ENCODE measurements at places on chromosomes 3 and 15.

DNA sequence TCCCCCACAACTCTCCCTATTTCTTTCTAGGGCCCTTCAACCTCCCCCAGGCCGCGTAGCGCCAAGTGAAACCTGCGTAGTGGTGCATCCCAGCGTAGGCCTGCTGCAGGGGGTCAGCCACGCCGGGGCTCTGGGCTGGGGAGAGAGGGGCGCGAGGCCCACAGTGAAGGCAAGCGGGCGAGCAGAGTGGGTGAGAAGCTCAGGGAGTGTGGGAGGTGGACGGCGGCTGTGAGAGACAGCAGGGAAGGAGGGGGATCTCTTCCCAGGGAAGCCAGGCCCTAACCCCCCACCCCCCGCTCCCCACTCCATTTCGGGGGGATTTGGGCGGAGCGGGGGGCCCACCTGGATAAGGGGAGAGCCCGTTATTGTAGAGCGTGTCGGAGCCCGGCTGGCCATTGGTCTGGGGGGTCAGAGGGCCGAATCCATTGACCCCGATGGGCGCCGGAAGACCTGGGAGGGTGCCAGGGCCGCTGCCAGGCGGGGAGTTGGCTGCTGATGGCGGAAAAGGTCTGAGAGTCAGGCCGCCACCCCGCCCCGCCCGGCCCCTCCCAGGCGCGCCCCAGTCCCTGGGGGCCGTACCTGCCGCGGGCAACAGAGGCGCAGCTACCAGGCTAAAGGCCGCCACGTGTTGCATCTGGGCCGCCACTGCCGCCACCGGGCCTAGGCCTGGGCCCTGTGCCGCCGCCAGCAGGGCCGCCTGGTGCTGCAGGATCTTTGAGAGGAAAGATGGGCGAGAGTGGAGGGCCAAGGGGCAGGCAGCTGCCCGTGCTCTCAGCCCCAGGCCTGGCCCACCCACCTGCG is 16.6 kb upstream of the PARP6 start:
- no peak for DNase-seq

DNA sequence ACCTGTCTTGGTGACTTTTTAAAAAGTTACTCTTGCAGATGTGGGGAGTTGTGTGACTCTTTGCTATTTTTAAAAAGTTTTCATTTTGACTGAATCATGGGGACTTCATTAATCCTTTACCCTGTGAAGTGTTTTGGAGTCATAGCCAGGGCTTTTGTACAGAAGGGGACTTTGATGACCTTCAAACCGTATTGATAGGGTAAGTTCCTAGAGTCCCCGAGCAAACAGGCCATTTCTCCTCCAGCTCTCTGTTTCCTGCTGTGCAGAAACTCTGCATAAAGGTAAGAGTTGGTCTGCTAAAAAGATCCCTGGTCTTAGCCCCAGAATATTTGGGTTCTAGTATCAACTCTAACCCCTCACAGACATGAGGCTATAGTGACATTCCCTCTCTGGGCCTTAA is 170.8 kb upstream of the BCL6 start:
- DNase-seq, result no peak

GRCh38 chr3:15794842-15795650 is 2.7 kb downstream of the ANKRD28 start:
- no peak for DNase-seq

GRCh38 chr3:8988791-8989558 is 25.7 kb upstream of the RAD18 start:
- no peak for DNase-seq

GRCh38 chr3:114642951-114643741 is 349.3 kb downstream of the TIGIT start:
- DNase-seq, result no peak

- DNase-seq, result no peak
Measured at GRCh38 chr15:50341616-50342136, 13.3 kb downstream of the GABPB1 start.

DNA sequence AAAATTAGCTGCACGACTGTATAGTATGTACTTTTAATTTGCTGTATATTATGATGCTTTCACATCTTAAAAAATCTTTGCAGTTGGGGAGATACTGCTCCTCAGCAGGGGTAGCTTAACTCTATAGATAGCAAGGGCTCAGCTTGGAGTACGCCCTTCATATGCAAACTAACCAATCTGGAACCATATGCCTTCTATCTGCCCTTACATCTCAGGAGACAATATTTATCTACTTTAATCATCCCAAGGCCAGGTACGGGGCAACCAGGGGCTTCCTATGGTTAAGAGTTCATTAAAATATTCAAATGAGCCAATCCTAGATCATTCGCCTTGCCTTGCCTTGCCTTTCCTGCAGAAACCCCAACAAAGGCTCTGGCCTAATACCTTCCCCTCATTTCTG is 204.1 kb upstream of the ZBTB20 start:
- no peak for DNase-seq

- DNase-seq, result no peak
Measured at GRCh38 chr15:78040653-78041244, 36.8 kb downstream of the TBC1D2B start.

DNA sequence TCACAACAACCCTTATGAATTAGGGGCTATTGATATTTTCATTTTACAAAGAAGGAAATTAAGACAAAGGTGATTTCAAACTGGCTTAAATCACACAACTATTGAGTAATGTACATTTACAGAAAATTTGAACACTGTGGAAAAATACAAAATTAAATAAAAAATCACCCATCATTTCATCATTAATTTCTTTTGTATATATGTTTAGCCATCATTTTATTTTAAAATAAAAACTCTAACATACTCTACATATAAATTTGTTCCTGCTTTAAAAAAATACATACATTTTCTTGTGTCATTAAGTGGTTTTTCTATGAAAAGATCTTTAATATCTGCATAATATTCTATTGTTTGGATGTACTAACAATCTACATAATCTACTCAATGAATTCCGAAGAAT is 20.2 kb downstream of the CLDN11 start:
- DNase-seq, result no peak

- no peak for DNase-seq
Measured at GRCh38 chr3:159150180-159150579, 348.3 kb downstream of the MFSD1 start.

DNA sequence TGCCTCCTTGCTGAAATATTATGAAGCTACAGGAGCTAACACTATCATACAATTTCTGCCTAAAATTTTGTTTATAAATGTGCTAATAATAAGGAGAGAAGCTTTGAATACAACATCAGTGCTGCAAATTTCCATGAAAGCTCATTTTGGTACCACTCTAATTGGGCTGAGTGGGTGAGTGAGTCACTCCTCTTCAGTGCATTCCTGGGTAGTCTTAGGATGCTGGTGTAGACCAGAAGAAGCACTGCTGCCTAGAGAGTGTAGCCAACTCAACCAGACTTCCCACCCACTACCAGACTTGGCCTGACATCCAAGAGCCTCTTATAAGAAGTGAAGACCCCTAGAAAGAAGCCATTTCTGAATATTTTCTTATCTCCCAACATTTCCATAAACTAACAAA is 32.5 kb upstream of the CCDC54 start:
- no peak for DNase-seq

DNA sequence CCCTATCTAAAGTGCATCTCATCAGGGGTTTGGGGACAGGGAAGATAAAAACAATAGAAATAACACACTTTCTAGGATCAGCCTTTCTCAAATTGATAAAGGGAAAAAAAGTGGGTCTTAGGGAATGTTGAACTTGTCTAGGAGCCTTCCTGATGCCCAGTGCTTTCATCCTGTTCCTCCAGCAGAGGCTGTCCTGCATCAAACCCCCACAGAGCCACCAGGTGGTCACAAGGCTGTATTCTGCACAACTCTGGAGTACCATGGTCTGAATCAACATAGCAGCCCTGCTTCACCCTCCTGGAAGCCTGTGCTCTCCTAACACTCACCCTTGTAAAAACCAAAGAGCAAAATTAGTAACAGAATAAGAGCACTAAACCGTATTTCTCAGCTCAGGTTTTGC is 118.5 kb upstream of the SLC25A36 start:
- DNase-seq, result no peak

DNA sequence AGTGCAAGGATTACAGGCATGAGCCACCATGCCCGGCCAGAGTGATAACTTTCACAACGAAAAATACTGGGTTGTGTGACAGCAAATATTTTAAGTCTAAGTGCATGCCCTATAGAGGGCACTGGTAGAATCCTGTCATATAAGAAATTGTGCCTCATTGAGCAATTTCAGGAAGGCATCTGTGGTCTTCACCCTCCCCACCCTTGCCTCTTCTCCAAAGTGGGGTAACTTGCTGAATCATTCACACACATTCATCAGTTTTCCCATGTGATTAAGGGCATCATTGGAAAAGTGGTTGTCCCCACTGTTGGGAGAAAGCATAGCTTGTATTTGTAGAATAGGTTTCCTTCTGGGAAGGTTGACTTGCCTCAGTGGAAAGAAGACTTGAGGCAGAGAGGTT is 9.2 kb downstream of the MITF start:
- no peak for DNase-seq

DNA sequence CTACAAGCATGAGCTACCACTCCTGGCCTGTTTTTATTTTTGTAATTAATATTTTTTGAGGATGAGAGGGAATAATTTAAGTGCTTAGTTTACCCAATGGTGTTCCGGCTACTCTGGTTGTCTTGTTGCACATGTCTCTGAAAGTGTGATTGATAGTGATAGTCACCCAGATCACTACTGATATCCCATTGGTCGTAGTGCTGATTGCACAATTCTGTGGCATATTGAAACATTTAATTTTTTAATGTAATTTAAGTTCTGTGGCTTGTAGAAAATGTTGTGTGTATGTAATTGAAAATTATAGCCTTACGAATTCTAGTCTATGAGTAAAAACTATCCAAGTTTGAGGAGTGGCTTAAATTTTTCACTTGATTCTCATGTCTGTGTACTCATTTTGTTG is 11.9 kb downstream of the ARIH2 start:
- DNase-seq, result no peak

GRCh38 chr3:12832350-12833221 is 8.8 kb downstream of the RPL32 start:
- DNase-seq, result no peak

DNA sequence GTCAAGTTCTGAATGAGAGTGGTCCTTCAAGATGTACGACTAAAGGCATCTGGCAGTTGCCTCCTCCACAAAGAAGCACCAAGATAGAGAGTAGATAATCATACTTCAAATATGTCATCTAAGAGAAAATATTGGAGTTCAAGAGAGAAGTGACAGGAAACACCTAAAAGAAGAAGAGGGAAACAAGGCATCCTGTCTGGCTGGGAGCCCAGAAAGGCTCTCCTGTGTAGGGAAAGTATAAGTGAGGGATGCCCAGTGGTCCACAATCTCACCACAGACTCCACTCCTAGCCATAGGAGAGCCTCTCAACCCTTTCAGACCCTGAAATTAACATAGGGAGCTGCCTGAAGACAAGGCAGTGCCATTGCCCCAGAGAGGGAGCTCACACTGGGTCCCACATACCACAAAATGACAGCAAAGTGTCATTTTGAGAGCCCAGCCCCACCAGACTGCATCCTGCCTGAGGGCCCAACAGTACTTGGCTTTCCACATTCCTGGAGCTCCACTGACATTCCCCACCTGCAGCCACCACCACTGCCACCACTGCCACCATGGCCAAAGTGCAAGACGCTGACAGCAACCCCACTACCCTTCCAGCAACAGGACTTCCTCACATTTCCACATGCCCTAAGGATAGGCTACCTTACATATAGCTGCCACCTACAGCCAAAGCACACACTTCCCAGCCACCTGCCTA is 210.6 kb downstream of the ATP8B4 start:
- no peak for DNase-seq

DNA sequence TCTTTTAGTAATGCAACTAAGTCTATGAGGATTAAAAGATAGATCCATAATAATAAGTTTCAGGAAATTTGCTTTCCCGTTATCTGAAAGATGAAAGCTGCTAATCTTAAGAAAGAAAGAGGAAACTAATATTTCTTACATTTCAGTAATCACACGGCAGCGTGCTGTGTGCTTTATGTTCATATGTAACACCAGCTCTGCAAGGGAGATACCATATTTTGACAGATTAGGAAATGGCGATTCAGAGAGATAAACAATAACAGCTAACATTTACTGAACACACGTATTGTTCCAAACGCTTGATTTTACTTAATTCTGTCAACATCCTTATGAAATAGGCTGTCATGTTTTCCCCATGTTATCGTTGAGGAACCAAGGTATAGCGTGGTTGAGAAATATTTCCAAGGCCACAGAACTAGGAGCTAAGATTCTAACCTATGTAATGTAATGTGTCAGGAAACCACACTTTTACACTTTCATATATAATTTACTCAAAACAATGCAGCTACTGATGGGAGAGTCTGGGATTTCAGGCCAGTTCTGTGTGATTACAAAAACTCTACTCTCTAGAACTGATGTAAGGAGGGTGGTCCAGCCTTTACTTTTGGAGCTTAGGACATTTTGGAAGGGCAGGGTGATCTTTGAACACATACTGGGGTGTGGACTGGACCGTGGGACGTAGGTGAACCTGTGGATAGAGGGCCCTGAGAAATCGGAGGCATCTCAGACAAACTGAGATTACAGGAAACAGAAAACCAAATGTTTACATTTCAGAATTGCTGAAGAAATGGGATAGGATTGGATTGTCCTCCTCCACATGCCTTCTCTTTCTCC is 100.6 kb downstream of the IL1RAP start:
- no peak for DNase-seq

GRCh38 chr3:59153648-59154047 is 103.8 kb upstream of the CFAP20DC start:
- DNase-seq, result no peak

GRCh38 chr3:118380576-118380975 is 654.1 kb downstream of the IGSF11 start:
- DNase-seq, result no peak

- no peak for DNase-seq
Measured at GRCh38 chr15:48675436-48675835, 29.9 kb upstream of the FBN1 start.

GRCh38 chr3:14118400-14119381 is 6.0 kb downstream of the CHCHD4 start:
- no peak for DNase-seq

GRCh38 chr3:119409844-119410243 is 53.6 kb downstream of the TMEM39A start:
- DNase-seq, result no peak

DNA sequence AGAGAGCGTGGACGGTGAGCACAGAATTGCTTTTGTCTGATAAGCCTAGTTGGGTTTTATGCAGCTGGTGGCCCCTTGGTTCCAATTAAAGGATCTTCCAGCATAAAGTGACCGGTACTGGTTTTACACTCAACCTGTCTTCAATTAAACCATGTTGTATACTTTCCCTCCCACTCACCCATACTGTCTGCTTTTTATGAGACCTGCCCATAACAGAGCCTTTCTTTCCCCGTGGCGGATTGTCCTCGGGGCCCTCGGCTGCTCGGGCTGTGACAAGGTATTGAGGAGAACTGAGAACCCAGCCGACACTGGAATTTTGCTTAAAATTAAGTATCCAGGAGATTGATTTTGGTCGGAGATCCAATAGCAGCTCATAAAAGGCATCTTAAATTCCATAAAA is 98.4 kb downstream of the TMEM266 start:
- no peak for DNase-seq

DNA sequence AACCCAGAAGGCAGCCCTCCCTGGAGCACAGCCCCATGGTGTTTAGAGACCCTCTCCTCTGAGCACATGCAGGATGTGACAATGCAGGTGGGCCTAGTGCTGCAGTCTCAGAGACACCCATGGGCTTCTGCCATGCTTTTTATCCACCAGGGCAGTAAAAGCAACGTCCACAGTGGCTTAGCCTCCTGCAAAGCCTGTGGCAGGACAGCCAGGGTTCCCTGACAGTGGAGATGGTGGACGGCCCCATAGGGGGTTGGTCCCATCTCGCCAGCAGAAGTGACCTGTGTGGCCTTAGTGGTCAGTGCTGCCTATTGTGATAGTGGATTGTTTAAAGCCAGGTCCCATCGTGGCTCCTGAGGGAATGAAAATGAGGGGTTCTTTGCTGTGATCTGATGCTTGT is 46.6 kb downstream of the APBA2 start:
- DNase-seq, result no peak
